Right ventricle myocardium inferior (tissue), 1 donor: ENCODE measurements at places on chromosomes 13 and 19. TPM values are rescaled to one million over a fixed set of nuclear protein-coding genes. Genes with fewer than 3 reads are reported as not detected.
A peak's percentile ranks its signal among the peaks of the same experiment; 100 is the strongest.

GRCh38 chr19:56133858-56134653 lies 7.0 kb upstream of the ZNF444 start:
- no peak for DNase-seq

- no peak for DNase-seq
Observed at GRCh38 chr13:94700536-94700935, 11.8 kb downstream of the SOX21 start.

DNA sequence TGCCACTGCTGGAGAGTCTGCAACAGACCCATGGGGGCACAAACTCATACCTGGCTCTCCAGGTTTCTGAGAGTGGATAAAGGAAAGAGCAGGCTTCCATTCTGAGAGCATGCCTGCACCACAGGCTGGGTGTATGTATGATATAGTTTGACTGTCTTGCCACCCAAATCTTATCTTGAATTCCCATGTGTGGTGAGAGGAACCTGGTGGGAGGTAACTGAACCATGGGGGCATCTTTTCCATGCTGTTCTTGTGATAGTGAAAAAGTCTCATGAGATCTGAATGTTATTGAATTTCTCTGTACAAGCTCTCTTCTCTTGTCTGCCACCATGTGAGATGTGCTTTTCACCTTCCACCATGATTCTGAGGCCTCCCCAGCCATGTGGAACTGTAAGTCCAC lies 50.2 kb downstream of the ERICH6B start:
- no peak for DNase-seq

DNA sequence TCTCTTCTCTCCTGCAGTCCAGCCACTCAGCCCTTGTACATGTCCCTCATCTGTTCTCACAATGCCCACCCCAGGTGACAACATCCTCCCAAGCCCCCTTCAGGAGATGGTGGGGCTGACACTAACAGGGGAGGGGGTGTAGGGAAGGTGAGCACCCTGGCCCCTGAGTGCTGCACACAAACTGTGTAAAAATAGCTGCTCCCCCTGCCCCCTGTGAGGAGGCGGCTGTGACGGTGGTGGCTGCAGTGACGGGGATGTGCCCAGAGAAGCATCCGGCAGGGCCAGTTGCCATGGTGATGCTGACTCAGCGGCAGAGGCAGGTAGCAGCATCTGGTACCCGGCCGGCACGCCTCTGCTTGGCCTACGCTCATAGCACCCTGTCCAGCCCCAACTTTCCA lies 13.0 kb upstream of the JUND start:
- no peak for DNase-seq

GRCh38 chr13:46339035-46339666 lies 47.9 kb downstream of the RUBCNL start:
- peak; percentile 78 for DNase-seq

Gene PTGER1
- not detected for total RNA-seq

Gene BCL2L12
- 10.6 TPM for total RNA-seq
